Activated T-helper 1 cell treated with anti-CD3 and anti-CD28 coated beads, Interleukin-12 subunit alpha, Interleukin-12 subunit beta, Interleukin-2, Interleukin-4 antibody, amounts not matched to agents 30 ng/mL and 10 ng/mL and 1 ng/mL, durations not matched to agents 14 hours and 24 hours and 36 hours (primary cell): ENCODE measurements at places on chromosomes 4 and X. TPM values are rescaled to one million over a fixed set of nuclear protein-coding genes. Genes with fewer than 3 reads are reported as not detected.

DNA sequence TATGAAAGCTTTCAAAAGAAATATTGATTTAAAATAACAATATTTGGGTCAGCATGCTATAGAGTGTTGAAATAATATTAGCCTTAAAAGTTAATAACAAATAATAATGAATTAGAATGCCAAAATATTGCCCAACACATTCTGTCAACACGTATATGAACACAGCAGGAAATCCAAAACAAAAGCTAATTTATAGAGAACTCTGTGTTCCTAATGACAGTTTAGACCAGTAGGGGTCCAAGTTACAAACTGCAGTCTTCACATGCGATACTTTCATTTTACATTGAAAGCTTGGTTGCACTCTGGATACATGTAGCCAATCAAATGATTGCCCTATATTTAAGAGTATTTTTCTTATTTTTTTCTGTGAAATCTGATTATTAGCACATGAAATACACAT lies 274.4 kb downstream of the DCTD start:
- no peak for DNase-seq

GRCh38 chrX:130267956-130268448 lies 697 bp downstream of the ZNF280C start:
- no peak for DNase-seq

- no peak for DNase-seq
Observed at GRCh38 chr4:40300371-40301162, 34.6 kb upstream of the CHRNA9 start.

DNA sequence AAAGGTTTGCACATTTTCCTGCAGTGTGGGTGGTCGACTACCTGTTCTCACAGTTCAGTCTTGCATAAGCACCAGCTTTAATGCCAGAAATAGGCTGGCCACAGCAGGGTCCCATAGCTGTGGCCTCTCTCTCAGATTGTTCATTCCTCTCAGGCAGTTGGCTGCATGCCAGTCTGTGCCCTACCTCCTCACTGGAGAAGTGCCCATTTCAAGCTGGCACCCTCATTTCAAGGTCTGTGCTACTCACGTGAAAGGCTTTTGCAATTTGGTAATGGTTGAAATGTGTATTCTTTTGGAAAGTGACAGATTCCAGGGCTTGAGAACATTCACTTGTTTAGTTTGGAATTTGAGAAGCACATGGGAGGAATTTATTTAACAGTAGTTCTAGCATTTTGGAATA lies 28.9 kb upstream of the MTMR1 start:
- no peak for DNase-seq

DNA sequence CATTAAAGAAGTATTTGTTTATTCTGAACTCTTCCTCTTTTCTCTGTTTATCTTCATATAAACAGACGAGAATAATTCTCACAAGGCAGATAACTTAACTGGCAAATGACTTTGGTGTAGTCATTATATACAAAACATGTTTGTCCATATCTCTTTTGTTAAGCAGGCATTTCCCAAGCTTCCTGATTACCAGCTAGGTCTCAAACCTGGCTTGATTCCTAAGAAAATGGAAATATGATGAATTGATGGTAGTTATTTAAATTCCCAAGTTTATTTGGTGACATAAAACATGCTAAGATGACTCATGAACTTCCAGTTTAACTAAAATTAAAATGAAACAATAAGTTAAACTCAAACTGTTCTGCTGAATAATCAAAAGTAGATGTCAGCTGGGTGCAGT lies 96.8 kb downstream of the ARSJ start:
- DNase-seq = no peak

DNA sequence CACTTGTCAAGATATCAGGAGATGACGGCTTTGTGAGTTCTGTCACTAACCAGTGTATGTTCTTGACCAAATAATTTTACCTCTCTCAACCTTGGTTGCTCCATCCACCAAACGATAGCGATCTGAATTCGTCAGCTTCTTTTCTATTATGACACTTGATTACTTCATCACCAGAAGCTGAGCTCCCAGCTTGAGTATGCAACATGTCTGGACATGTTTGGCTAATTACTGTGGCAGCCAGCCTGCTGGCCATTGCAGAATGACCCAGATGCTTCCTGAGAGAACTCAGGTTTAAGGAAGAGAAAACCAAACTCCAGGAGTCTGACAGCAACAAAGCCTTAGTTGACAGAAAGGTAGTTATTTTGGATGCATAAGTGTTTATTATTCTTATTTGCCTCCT lies 46.4 kb upstream of the PARM1 start:
- DNase-seq = no peak

- DNase-seq = no peak
Observed at GRCh38 chr4:110816367-110816766, 193.5 kb upstream of the PITX2 start.

- DNase-seq = no peak
Observed at GRCh38 chr4:103934178-103934789, 214.5 kb upstream of the TACR3 start.

- DNase-seq = no peak
Observed at GRCh38 chr4:99209671-99210070, 9.4 kb downstream of the ADH6 start.

DNA sequence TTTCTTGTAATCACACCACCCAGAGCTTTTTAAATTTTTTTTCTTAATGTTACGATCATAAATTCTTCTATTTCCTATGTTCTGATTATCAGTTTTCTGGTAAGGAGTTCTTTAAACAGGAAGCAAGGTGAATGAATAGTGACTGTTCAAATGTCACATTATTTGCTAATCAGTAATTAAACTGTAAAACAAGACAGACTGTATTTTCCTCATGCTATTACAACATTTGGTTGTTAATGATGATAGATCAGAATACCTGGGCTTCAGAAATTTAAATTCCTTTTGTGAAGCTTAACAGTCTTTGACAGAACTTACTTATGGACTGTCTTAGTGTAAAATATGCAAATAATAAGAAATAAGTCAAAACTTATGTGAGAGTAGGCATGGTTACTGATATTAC lies 41.4 kb downstream of the CLCN3 start:
- DNase-seq = no peak

DNA sequence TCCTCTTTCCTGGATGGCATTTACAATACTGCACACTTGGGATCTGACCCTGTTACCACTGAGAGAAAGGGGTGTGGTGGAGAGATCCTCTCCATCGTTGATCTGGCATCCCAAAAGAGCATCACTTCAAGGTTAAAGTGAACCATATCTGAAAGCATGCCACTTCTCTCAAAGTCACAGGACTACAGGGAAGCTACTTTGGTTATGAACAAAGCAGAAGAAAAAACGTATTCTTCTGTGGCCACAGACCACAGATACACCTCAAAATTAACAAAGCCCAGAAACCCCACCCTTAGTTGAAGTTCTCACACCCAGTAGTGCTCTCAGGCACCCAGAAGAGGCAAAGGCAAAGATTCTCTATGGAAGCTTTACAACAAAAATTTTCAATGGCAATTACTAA lies 108.3 kb downstream of the JADE1 start:
- peak; percentile 24 for DNase-seq

- no peak for DNase-seq
Observed at GRCh38 chr4:125650557-125650956, 335.8 kb downstream of the FAT4 start.

BDH2 gene
- total RNA-seq = 9.1 and 11.0 TPM in 2 replicates

ARMCX1 gene
- total RNA-seq = 0.16 and 0.20 TPM in 2 replicates
